ENCODE measurements at places on chromosomes 3 and 15.
A peak's percentile ranks its signal among the peaks of the same experiment; 100 is the strongest.

DNA sequence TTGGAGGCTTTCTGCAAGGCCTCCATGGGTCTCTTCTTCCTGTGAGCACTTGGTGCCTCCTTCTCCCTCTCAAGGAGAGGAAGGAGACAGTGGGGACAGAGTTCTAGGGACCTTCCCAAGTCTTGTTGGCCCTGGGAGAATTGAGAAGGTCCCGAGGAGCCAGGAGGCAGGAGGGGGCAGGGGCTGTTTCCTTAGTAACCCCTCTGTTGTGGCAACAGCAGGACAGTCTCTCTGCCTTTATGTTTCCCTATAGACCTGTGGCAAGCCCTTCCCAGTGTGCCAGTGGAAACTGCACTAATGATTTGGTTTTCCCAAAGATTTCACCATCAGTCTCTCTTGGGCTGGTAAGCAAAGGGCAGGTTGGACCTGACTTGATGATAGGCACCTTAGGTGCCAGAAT, 87.8 kb upstream of the GALNT15 start:
- no peak for DNase-seq

DNA sequence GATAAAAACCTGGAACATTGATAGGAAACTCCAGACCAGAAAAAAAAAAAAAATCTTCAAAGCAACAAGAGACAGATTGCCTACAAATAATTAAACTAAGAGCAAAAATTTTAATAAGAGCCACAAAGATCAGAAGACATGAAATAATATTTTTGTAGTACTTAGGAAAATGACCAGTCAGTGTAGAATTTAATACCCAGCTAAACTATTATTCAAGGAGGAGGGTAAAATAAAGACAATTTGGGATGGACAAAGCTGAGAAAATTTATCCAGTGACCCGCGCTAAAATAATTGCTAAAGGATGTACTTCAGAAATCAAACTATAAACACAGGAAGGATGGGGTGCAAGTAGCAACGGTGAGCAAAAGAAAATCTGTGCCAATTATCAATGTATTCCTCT, 133.2 kb downstream of the AQP9 start:
- no peak for DNase-seq

DNA sequence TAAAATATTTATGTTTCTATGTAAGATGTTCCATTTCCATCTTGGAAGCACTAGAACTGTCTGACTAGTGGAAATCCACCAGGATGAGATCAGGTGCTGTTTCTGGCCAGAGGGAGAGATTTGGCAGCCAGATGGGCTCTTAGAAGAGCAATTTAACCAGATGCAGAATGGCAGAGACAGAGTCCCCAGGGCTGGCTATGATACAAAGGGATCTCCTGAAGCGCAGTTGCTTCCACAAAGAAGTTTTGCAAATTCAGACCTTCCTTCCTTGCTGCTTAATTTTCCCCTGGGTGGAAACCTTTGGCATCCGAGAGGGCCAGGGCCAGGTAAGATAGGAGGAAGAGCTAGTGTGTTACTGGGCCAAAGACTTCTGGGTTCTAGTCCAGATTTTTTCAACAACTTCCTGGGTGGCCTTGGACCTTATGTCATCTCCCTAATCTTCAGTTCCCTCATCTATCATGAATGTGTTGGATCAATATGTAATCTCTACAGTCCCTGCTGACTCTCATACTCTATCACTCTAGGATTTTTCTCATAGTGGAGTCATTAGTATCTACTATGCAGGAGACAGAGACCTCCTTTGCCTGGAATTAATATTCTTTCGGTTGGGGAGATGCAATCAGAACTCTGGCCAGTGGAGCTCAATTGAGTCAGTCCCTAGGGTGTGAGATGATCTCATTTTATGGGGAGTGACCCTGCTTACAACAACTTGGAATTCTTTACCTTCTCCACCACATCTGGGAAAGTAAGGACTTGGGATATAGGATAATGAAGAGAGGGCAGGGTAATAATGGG, 41.1 kb upstream of the NDUFB4 start:
- no peak for DNase-seq

GRCh38 chr3:25478964-25479726, 51.1 kb downstream of the RARB start:
- DNase-seq: no peak

DNA sequence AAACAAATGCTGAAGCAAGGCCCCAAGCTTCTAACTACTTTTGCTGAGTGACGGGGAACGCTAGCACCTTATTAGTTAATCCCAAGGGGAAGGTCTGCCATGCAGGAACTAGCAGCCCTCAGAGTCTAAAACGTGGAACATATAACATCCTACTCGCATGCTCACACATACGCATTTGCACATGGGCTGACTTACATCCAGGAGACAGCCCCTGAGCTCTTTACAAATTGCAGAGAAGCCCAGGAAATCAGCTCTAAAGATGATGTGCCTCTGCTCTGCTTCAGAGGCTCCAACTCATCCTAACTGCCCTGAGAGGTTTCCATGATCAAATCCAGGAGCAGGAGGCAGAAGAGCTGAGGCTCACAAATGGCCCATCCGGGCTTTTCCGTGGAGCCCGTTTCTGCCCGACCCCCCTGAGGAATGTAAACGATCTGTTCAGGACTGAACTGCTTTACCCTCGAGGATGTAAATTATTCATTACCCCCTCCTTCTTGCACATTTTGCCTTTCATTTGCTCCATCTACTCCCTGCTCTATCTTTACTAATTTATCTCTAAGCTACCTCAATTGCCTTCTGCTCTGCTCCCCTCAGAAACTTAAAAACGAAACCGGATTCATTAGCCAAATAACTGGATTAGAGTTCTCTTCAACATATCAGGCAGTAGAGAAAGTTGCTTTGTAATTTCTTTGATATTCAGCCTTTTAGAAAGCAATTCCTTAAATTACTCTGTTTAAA, 141.9 kb upstream of the CCDC54 start:
- DNase-seq: no peak

DNA sequence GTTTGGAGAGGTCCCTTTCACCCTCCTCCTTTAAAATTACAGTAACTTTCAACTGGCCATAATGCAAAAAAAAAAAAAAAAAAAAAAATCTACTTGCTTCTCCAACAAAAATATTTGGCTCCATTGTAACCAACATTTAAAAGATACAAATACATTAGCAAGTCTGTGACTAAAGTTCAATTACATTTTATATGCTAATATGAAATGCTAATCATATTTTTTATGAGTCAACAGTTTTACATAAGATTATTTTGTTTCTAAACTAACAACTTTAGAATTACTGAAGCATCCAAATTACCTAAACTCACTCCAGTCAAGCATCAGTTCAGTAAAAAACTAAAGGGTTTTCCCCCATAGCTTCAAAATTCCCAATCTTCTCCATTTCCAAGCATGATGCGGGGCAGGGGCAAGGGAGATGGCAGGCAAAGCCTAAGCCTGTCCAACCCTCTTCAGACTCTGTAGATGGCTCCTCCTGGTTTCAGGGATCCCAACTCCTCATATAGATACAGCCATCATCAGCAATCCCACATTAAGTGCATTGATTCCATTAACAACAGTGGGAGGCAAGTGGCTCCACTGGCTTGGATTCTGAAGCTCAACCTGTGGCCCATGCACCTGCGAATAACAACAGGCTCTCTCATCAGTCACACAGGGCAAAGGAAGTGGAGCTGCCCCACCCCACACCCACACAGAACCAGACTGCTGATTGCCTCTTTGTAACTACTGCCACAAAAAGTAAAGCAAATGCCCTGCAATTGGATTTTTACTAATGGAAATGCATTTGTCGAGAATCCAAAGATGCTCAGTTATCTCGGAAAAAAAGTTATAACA, 15.0 kb downstream of the SFMBT1 start:
- DNase-seq: no peak

DNA sequence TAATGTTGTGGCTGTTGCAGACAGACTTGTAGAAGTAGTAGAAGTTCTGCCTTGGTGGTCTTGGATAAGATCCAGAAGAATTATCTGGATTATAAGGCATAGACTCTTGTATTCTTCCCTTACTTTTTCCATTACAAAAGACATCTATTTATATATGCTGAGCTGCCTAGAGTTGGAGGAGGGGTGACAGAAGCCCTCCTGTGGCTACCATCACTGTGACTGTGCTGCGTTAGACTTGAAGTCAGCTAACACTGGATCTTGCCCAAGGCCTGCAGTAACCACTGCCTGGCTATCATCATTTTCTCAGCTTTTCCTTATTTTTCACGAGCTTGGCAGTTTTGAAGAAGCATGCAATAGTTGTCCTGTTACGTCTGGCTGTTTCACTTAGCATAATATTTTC, 684.8 kb upstream of the BCHE start:
- no peak for DNase-seq

DNA sequence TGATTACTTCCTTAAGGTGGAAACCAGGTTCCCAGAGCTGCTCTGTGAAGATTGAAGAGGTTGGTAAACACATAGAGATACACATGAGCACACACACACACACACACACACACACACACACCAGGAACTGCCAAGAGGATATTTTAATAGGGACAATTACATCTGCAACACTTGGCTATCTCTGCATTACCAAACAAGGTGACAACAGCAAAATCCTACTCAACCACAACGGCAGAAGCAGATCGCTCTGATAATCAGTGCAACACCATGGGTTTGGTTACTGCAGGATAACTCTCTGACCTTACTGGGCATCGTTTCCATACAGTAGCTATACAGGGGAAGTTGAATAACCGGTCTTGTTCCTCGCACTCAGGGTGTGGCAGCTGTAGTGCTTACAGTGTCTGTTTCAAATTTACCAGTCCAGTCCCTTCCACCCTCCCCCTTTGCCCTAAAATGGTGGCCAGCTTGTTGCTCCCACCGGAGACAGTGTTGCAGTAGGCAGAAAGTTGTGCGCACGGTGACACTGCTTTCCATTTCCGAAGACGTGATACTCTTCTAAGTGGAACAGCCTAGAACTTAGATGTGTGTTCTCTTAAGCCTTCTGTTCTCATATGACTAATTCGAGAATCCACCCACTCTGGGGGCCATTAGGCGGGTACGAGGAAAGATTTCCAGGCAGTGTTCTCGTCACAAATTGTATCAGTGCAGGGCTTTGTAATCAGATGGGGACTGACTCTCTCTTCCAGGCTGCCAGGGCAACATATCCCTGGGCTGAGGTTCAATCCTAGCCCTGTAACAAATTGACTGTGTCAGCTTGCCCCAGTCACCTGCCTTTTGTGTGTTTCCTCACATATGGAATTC, 176.2 kb downstream of the P3H2 start:
- DNase-seq: no peak

- no peak for DNase-seq
Observed at GRCh38 chr15:39640665-39641064, 59.8 kb downstream of the THBS1 start.

- DNase-seq: no peak
Observed at GRCh38 chr15:95590533-95591044, 739.9 kb upstream of the NR2F2 start.

DNA sequence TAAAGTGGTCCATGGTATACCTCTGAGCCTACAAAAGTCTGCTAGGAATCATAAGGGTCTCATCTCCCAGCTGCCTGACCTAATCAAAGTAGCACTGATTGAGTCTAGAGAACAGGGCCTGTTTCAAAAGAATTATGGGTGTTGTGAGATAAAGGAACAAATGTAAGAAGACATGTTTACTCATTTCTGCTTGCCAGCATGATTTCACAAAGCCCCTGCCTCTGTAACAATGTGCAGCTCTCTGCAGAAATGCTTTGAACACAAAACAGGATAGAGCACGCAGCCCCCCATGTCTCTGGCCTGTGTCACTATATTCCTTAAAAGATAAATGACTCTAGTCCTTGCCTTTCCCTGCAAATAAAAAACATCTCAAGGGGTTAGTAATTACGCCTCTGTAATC, 94.7 kb upstream of the IGSF10 start:
- DNase-seq: no peak

DNA sequence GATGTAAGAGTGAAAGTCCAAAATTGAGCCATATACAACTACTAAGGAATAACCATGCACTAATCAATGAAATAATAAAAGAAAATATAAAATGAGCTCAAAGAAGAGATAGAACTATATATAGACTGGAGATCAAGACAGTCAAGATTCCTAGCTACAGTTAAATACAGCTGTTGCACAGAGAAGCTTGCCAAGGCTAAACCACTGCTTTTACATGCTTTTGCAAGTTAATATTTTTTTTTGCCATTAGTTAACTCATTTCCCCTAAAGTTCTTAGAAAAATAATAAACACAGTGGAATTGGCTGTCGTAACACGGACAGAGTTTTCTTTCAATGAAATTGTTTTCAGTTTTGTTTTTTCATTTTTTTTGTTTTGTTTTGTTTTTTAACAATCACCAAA, 123.0 kb downstream of the VGLL3 start:
- DNase-seq: no peak

DNA sequence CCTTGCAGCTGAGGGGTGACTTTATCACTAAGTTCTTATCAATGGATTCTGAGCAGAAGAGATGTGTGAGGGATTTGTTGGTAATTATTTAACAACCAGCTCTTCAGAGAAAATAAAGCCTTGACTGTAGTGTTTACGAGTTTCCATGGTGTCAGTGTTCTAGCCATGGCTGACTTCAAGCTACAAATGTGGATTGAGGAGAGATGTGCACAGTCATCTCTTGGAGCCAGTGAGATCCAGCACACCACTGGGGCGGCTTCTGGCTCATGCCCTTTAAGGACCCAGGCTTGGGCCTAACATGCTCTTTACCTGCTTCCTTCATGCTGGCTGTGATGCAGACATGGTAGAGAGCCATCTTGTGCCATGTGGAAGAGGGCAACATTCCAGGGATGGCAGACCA, 145.6 kb upstream of the MRPS22 start:
- no peak for DNase-seq

GRCh38 chr3:34198309-34198708, 399.9 kb downstream of the PDCD6IP start:
- no peak for DNase-seq

DNA sequence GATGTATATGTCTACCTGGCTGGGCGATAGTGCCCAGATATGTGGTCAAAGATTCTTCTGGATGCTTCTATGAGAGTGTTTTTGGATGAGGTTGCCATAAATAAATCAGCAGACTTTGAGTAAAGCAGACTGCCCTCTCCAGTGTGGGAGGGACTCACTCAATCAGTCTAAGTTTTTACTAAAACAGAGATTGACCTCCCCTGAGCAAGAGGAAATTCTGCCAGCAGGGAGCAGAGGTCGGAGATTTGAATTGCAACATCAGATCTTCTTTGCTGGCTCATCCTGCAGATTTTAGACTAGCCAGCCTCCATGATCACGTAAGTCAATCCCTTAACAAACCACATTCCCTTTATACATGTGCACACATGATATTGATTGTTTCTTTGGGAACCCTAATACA, 300.9 kb downstream of the MCTP2 start:
- no peak for DNase-seq

- DNase-seq: no peak
Observed at GRCh38 chr15:69648212-69648611, 195.6 kb downstream of the RPLP1 start.

- DNase-seq: peak; percentile 92
Observed at GRCh38 chr3:69080233-69080920, at the start of gene UBA3. Gene UBA3, minus strand, starts transcription at chr3:69080365. Its CDS starts 12 bp downstream, at chr3:69080353.

All from stimulated activated CD8-positive, alpha-beta memory T cell treated with anti-CD3 and anti-CD28 coated beads, Interleukin-2, amount 100 ng/mL, for 48 hours (primary cell).